SHP77 treated with DMSO at 0.1 percent for 48 hours (cell line): ENCODE measurements at places on chromosomes 7 and 10.

DNA sequence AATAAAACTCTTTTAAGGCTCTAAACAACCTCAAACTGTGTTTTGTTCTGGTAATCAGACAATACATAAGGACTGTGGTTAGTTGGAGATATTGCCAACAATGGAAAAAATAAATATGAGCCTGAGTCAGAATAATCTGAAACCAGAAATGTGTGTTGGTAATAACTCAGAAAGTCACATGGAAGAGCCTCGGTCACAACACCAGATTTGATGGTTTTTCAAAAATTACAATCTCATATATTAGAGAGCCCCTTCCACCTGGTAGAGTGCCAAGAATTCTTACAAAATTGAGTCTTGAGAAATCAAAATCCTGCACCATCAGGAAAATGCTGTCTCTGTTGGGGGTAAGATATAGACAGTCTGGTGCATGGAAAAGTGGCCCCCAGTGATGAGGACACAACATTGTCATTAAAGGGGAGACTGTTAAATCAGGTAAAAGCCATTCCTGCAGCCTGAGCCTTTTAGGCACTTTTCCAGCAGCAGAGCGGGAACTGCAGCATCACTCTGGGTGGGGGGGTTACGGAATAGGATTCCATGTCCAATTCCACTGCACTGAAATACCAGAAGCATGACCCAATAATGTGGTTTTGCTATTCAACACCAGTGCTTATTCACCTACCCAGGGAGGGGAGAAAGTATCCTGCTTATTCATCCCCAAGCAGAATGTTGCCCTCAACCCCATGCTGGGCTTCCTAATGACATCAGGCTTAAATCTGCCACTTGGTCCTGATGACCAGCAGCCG lies 9.5 kb upstream of the ADAM12 start:
- no peak for DNase-seq

- peak; percentile 72 for DNase-seq
Observed at GRCh38 chr7:14902589-14903067, at the start of gene DGKB. DGKB (minus strand) TSS chr7:14902751.

GRCh38 chr7:69418869-69419670 lies 179.2 kb upstream of the AUTS2 start:
- no peak for DNase-seq

DNA sequence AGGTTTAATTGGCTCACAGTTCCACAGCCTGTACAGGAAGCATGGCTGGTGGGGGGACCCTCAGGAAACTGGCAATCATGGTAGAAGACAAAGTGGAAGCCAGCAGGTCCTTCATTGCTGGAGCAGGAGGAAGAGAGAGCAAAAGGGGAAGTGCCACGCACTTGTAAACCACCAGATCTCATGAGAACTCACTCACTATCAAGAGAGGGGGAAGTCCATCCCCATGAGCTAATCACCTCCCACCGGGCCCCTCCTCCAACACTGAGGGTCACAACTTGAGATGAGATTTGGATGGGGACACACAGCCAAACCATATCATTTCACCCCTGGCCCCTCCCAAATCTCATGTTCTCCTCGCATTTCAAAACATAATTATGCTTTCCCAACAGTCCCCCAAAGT lies 171.9 kb upstream of the CACNA2D1 start:
- DNase-seq = no peak

- DNase-seq = no peak
Observed at GRCh38 chr7:50552921-50553320, 12.3 kb downstream of the DDC start.

DNA sequence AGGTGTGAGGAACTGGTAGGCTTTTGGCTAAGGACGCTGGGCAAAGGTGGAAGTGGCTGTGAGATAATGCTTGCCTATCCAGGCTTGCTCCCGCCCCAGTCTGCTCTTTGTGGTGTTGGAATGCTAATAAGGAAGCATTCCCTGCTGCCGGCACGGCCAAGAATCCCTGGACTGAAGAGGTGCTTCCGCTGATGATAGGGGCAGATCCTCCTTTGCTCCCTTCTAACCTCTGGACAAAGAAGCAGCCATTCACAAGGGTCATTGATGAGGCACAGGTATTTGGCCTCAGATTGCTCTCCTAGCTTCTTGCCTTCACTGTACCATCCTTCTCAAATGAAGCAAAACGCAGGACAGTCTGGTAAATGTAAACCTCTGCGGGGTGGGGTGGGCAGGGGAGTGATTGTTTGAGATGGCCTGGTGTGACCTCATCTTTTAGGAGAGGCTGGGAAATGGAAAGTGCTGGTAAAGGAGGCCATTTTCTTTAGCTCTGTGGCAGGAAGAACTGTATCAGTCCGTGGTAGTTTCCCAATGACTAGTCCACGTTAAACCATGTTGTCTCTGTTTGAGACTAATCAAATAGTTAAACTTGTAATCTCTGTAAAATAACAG lies 1.7 kb downstream of the PGAM1 start:
- no peak for DNase-seq

- no peak for DNase-seq
Observed at GRCh38 chr7:129017264-129017663, 37.6 kb downstream of the TNPO3 start.

GRCh38 chr7:39217783-39218182 lies 240.1 kb downstream of the POU6F2 start:
- DNase-seq = no peak

GRCh38 chr10:131116216-131116990 lies 195.1 kb downstream of the TCERG1L start:
- DNase-seq = no peak

DNA sequence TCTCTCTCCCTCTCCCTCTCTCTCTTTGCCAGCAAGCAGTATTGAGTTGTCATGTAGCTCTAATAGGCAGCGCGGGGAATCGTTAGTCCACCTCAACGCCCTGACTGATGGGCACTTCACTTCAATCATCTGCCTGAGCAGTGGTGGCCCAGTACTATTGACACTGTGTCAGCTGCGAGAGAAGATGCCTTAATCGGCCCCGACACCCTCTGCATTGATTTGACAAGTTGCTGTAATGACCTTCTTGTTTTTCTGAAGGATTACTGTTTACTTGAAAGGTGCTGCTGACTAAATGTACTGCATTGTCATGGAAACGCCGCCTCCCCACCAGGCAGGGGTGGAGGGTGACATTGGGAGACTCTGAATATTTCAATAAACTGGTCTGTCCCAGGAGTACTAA lies 913.8 kb downstream of the KCNMA1 start:
- no peak for DNase-seq

GRCh38 chr10:97771913-97772823 lies at the start of gene SFRP5:
SFRP5 (minus strand) TSS chr10:97771999; CDS start chr10:97771833, 166 bp downstream.
- no peak for DNase-seq

DNA sequence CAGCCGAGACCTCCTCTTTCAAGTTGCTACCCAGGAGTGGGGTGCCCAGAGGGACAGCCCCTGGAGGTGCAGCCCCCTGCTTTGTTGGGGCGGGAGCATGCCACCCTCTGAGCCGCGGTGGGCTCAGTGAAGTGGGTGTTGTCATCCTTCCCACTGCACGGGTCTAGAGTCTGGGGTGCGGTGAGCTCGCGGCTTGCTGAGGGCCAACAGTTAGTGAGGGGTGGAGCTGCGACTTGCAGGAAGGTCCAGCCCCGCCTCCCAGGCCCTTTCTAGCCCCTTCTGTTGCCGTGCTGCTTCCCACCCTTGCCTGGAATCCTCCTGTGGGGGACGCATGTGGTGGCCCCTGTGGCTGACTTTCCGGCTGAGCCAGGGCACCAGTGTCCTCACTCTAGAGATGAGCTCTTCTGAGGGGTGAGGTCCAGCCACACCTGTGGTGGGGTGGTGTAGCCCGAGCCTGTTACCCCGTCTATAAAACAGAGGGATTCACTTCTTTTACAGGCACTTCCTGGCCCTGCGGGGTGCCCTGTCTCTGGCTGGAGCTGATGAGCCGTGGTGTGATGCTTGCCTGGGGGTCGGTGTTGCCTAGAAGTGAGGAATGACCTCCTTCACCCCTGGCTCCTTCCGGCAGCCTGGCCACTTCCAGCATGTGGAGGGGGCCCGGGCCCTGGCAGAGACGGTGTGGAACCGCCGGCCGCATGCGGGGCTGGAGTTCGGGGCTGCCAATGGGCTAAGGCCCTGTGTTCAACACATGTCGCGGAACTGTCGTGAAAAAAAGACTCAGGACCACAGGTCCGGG lies 127.9 kb downstream of the FAM53B start:
- no peak for DNase-seq

- DNase-seq = no peak
Observed at GRCh38 chr7:150435390-150436073, 14.9 kb upstream of the GIMAP8 start.

- no peak for DNase-seq
Observed at GRCh38 chr7:41891950-41892349, 189.1 kb upstream of the INHBA start.

DNA sequence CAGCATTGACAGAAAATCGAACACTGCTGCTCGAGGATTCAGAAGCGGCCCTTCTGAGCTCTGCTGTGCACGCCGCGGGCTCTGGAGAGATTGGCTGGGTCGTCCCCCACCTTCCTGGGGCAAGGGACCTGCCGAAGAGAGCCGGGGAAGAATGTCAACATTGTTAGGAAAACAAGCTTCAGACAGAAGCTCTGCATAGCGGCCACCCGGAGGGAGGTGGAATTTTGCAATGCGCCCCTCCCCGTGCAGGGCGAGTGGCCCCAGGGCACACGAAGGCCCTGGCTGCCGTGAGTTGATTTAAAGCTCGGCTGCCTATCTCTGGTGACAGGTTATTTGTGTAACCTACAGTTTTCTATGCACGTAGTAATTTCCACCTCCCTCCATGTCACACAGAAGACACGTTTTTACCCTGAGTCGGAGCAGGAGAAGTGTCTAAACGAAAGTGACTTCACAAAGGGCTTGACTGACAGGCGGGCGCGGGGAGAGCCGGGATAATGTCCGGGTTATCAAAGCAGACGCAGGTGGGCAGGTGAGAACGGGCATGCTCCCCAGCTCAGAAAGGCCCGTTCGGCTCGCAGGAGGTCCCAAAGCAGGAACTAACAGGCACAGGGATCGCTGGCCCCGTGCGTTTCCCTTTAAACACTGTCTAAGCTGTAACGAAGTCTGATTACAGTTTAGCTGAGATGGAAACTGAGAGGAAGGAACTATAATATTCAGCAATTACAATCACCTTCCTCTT lies 84.6 kb downstream of the PDGFA start:
- DNase-seq = no peak

DNA sequence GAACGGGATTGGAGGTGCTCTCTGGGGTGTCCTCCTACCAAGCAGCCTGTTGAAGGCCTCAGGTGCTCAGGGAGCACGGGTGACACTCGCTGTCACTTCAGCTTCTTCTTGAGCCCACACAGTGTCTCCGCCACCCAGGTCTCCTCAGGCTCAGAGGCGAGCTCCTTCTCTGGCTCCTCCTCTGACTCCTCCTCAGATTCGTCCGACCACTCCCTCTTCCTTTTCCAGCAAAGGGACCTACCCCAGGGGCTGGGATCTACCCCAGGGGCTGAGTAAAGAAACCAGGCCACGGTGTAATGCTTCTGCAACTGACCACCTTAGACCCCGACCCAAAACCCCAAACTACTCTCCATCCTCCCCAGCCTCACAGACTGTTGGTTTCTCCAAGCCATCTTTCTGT lies 9.2 kb upstream of the RBAK start:
- no peak for DNase-seq

DNA sequence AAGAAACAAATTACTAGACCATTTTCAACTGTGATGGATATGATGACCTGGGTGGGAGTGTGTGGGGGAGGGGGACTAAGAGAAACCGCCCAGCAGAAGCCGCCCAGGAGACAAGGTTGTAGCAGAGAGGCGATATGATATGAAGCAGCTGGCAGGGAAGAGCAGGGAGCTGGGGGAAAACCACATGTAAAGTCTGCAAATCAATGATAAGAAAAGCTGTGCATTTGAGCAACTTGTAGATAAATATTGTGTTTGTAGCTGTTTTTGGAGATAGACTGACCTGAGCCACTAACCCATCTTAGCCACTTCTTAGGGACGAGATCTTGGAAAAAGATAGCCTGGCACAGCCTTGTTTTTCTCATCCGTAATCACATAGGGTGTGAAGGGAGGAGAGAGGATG lies 252.6 kb downstream of the SEC23IP start:
- no peak for DNase-seq

GRCh38 chr10:75613685-75614504 lies 182.5 kb downstream of the LRMDA start:
- no peak for DNase-seq

GRCh38 chr10:52706332-52707070 lies 66.1 kb downstream of the MBL2 start:
- DNase-seq = no peak

- DNase-seq = no peak
Observed at GRCh38 chr7:3730276-3730675, 429.2 kb downstream of the SDK1 start.

DNA sequence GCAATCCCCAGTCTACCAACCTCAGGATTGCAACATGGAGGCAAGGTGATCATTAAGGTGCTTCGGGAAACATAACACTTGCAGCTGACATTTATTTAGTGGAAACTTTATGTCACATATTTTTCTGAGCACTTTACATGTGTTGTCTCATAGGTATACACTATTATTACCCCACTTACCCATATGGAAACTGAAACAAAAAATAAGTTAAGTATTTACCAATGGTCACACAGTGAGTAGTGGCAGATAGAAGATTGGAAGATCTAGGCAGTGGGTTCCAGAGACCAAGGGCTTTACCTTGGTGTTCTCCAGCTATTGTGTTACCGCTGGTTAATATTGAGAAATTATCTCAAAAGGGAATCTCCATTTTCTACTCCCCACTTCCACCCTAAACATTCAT lies 1279.1 kb upstream of the SORCS1 start:
- DNase-seq = no peak

GRCh38 chr10:34335960-34336690 lies 479.0 kb downstream of the PARD3 start:
- DNase-seq = no peak

DNA sequence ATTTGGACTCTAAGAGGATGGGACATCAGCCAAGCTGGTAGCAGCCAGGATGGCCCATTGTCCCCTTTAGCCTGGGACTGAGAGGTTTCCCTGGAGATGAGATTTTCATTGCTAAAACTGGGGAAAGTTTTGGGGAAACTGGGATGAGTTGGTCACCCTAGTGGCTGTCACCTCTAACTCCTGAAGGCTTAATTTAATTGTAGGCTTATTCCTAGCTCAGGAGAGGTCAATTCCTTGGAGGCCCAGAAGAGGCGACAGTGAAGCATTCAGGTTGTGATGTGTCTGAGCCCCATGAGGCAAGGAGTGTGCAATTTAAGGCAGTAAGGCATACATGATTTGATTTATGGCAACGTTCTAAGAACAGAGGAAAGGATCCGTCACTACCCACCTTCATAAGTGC lies 24.9 kb upstream of the JAZF1 start:
- DNase-seq = no peak

GRCh38 chr10:43376828-43377423 lies 5.5 kb downstream of the FXYD4 start:
- no peak for DNase-seq

DNA sequence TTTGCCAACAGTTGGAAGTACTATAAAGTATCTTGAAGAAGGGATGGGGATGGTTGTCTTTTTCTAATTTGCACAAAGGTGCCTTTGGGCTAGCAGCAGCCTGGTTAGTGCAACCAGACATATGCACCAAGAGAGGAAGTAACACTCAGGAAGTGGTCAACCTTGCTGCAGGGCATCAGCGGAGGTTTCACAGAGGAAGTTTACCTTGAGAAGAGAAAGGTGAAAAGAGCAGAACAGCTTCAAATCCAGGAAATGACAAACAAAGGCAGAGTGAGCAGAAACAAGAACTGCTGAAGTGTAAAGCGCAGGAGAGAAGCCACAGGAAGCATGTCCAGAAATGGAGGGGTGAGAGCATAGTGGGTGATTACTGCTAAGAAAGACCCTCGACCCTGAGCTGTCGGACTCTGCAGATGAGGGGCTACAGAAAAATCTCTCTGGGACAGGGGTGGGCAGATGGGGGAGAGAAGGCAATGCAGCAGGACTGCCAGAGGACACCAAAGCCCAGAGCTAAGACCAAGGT lies 66.9 kb downstream of the STK17A start:
- no peak for DNase-seq
